Fibroblast of pulmonary artery (primary cell): ENCODE measurements at places on chromosomes 5 and 9.

DNA sequence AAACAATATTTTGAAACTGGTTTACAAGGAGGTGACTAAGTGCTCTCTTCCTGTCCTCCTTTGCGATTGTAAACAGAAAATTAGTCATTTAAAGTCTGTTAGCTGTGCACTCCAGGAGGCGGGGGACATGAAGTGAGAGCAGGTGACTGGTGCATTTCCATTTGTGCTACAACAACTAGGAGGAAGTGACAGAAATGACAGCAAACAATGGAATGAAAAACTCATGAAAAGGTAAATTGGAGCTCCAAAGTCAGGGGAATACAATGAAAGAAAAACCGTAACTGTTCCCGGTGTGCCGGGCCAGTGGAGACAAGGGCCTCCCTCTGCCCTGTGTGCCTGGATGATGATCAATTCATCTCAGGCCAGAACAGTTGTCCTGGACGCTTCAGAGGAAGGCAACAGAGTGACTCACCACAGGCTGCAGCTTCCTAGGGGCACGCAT lies 439.9 kb downstream of the GADD45G start:
- DNase-seq = no peak

DNA sequence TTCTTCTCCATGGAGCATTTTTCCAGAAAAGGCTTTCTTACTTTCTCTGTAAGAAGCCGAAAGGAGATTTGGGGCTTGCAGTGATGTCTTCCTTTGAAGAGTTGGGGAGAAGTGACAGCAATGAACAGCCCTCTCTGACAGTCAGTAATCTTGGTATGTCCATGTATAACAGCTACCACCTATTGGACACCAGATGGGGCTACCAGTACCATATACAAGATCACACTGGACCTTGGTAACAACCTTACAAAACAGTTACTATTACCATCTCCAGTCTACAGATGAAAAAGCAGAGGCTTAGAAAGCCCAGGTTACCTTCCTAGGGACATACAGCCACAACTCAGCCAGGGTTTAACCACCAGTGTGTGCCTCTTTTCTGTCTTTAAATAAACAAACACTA lies 272.7 kb upstream of the TRPC7 start:
- no peak for DNase-seq

DNA sequence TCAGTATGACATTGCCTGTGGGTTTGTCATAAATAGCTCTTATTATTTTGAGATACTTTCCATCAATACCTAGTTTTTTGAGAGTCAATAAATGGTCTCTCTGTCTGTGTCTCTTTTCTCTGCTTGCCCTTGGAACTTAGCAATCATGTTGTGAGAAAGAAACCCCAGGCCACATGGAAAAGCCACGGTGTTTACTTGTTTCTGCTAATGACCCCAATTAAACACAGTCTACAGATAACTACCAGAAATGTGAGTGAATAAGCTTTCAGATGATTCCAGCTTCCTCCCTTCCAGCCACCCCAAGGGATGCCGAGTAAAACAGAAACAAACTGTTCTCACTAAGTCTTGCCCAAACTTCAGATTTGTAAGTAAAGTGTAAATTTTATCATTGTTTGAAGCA lies 584.9 kb downstream of the MAT2B start:
- no peak for DNase-seq

- no peak for DNase-seq
Observed at GRCh38 chr5:44833249-44833648, 24.5 kb downstream of the MRPS30 start.

DNA sequence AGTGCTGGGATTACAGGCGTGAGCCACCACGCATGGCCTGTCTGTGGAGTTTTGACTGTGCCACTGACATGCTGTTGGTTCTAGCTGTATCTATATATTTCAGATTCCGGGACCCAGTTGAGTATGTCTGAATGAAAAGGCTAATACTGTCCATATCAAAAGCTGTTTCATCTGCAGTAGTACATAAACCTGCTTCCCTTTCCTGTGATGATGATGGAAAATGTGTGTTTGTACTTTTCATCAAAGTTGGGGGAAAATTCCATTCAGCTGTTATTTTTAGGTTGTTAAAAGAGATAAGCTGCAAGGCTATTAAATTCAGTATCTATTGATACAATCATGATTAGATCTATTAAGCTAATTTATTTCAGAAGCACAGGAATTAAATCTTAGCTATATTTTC lies 237.6 kb upstream of the ADAMTSL1 start:
- no peak for DNase-seq

- no peak for DNase-seq
Observed at GRCh38 chr5:98621821-98622220, 151.6 kb upstream of the RGMB start.

GRCh38 chr5:139658928-139659667 lies 10.9 kb downstream of the CXXC5 start:
- peak; percentile 72 for DNase-seq
